ENCODE measurements at places on chromosomes 2 and 18.

DNA sequence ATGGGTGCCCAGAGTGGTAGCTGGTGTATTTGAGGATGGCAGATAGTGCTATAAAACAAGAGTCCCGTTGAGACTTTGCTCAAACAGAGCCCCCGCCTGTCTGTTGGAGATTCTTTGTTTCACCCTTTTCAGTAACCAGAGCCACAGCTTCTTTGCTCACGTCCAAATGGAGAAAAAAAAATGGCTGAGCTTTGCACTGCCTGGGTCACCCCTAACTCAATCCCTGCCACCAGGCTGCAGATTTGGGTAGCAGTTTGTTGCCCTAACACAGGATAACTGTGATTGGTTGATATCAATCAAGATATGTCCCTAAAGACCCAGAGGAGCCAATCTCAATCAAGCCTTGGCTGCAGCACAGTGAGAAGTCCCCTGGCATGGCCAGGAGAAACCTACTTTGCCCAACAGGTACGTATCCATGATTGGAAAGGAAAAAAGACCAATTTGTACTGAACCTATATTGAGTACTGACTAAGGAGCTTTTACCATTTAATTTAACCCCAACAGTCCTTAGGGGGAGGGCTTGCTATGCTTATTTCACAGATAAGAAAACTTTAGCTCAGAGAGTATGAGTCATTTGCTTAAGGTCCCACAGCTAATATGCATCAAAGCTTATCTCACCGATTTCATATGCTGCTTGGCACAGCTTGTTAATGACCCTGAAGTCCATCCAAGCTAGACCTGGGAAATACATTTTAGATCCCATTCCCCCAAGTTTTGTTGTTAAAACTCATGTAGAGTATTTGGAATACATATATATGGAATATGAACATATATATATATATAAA is 72.0 kb upstream of the SH3BP4 start:
- no peak for DNase-seq

DNA sequence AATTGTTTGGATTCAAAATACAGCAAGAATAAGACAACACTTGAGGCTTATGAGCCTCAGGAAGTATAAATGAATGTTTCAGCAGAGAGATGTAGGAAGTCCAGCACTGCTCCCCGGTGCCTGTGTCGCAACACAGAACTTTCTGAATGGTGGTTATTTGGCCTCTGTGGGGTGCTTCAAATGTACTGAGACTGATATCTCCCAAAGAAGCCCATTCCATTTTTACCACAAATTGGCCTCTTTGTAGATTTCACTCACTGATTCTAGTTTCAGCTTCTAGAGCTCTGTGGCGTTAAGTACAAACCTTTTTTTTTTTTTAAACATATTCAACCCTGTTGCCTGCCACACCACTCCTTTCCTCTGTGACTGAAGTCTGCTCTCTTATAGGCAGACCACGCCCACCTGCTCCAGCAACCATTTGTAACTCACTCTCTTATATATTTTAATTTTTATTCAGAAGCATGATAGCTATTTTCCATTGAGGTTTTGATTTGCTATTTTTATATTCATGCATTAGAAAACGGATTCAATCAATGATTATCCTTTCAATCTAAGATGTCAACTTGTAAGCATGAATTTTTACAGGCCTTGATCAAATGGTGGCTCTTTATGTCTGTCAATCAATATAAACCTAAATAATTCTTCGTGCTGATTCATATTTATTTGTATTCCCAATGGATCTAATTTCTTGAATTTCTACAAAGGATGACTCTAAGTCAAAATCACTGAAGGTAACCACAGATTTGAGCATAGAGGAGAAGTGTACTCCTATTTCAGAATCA is 277.1 kb upstream of the CCDC68 start:
- no peak for DNase-seq

DNA sequence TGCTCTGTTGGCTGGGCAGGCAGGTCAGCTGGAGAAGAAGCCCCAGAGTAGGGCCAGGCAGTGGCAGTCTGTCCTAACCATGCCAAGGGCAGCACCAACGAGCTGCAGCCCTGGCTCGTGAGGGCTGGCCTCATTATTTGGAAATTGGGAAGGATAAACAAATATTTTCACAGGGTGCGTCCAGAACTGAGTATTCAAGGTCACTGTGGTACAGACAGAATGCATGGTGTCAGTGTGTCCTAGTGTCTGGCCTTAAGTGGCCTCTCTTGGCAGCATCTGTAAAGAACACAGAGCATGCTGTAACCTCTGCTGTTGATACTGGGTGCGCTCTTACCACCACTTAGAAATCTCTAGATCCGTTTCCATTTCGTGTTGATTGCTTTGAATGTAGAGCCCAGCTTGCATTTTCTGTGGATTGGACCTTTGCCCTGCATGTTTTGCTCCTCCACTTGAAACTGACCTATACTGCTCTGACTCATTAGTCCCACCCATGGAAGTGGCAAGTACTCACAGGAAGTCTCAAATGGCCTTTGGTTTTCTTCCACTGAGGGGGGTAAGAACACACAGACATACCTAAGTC is 88.2 kb downstream of the GREB1L start:
- DNase-seq = no peak

DNA sequence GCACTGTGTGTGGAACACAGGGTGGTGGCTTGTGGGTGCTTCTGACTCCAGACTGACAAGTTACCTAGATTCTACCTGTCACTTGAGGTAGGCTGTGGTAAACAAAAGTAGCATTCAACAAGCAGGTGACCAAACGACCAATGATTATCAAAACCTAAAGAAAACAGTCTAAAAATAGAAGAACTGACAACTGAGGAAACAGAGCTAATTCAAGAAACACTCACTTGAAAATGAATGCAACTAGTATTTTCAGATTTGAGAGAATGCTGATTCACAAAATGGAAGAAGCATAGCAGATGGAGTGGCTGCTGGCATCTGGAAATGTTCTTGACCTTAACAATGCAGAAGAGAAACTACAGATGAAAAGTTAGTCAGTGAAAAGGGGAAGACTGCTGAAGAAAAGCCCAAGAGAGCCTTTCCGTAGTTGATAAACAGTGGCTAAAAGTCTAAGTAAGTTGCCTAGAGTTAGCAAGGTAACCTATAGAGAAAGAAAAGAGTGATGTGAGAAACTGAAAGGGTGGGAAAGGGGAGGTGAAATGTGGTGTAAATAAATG is 170.4 kb downstream of the NCK2 start:
- DNase-seq = no peak

- DNase-seq = no peak
These were observed 57.8 kb downstream of the VIL1 start for GRCh38 chr2:218476676-218477075.

- DNase-seq = no peak
These were observed 246.5 kb downstream of the HAUS1 start for GRCh38 chr18:46350598-46351159.
